ENCODE measurements at places on chromosomes 1 and 21.

GRCh38 chr1:159179906-159180305, 8.5 kb downstream of the CADM3 start:
- no peak for DNase-seq

- peak; percentile 37 for DNase-seq
Measured at GRCh38 chr1:3453203-3453761, 1.2 kb upstream of the ARHGEF16 start.

GRCh38 chr21:45424854-45425795, 20.2 kb downstream of the COL18A1 start:
- DNase-seq = no peak

DNA sequence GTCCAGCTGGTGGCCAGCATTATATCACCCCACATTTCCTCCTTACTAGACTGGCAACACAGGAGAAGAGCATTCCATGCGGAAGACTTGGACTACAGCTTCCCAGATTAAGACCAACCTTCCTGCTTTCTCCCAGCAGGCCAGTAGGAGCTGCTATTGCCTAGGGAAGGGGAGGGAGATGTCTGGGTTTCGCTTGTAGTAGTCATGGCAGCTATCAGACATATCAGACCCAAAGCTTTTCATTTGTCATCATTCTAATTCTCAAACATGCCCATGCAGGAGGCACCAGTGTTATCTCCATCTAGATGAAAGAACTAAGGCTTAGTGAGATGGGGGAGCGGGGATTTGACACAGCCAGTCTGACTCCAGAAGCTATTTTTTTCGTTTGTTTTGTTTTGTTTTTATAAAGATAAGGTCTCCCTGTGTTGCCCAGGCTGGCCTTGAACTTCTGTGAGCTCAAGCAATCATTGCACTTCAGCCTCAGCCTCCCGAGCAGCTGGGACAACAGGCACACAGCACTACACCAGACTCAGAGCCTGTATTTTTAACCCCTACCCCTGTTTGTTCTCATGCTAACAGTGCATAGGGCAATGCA, 4.5 kb downstream of the PLA2G2A start:
- no peak for DNase-seq

DNA sequence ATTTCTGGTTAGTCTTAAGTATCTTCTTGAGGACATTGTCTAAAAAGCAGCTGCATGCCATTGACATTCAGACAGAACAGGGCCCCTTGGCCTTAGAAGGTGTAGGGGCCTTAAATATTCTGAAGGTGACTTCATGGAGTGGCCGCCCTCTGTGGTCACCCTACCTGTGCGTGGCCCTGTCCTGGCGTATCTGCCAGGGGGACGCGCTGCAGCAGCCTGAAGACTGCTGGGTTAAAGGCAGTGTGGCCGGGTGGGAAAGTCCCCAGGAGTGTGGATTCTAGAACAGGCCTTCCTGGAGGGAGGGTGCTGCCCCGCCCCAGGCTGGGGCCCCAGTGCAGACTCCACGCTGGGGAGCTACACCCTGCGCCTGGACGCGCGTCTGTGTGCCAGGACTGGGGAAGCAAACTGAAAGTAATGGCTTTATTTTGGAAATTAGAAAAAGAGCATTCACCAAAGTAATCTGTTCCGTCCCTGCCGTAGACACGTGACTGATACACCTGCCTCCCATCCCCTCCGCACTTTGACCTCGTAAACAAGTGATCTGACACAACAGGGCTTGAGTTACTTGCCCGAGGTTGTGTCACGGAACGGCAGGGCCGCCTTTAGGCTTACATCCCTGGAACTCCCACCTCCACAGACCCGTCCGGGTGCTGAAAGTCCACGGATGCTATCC, 1.8 kb downstream of the AGPAT3 start:
- DNase-seq = no peak

DNA sequence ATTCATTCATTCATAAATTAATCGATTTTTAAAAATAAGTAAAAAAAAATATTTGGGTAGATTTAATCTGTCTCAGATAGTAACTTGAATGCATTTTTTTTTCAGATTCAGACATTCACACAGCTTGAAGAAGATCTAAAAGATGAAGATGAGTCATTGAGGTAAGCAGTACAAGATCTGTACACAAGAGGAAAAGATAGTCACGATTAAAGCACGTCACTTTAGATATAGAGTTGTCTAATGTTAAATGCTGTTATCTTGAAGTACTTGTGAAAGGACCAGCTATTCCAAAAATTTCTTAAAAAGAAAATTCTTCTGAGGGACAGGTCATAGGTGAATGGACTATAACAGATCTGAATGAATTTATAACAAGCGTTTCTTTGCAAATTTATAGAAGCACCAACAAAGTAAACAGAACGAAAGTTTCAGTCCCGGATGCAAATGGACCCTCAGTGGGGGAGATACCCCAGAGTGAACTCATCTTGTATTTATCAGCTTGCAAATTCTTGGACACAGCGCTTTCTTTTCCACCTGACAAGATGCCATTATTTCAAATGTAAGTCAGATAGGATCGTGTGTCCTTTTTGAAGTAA, 31.2 kb upstream of the MORC3 start:
- DNase-seq = no peak

- no peak for DNase-seq
Measured at GRCh38 chr1:38132681-38133080, 86.1 kb upstream of the POU3F1 start.

- DNase-seq = no peak
Measured at GRCh38 chr1:15459771-15460707, 3.5 kb downstream of the CELA2A start.
